ENCODE measurements at places on chromosomes 12 and 14.
A peak's percentile ranks its signal among the peaks of the same experiment; 100 is the strongest.

GRCh38 chr12:71771069-71771468 is 16.4 kb downstream of the RAB21 start:
- no peak for DNase-seq

- no peak for DNase-seq
Measured at GRCh38 chr12:98998697-98999299, 353.7 kb downstream of the APAF1 start.

DNA sequence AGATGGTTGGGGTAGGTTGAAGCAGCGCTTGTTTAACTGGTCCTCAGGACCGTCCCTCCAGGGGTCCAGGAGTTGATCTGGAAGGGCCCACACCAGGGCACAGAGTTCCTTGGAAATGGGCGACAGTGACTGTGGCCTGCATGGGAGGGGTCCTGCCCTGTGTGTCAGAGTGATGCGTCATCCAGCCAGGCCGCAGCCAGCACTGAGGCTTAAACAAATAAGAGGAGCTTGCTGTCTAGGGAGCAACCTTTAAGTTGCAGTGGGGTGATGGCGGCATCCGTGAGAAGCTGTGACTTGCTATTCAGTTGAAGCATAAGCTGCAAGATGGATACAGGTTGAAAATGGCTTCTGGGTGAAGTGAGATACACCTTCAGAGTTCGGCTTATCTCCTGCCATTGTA is 20.2 kb downstream of the DCAF4 start:
- peak; percentile 15 for DNase-seq

- no peak for DNase-seq
Measured at GRCh38 chr14:54140551-54140950, 183.9 kb upstream of the BMP4 start.

All from smooth muscle cell of the brain vasculature (primary cell).